ENCODE measurements at places on chromosomes 3 and 15.

DNA sequence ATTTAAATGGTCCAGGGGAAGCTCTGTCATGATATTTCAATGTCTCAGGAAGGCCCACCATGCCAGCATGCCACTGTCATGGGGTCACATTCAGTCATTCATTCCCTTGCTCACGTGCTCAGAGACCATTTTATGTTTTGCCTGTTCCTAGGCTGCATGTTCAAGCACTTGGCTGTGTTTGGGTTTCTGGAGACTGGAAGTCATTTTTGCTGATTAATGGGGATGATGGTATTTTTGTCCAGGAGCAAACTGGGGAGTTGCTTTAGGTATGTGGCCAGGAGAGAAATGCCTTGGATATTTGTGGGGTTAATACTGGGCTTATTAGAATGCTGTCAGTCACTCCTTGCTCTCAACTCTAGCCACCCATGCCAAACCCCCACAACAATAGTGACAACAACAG is 303.5 kb downstream of the PTPRG start:
- no peak for DNase-seq

DNA sequence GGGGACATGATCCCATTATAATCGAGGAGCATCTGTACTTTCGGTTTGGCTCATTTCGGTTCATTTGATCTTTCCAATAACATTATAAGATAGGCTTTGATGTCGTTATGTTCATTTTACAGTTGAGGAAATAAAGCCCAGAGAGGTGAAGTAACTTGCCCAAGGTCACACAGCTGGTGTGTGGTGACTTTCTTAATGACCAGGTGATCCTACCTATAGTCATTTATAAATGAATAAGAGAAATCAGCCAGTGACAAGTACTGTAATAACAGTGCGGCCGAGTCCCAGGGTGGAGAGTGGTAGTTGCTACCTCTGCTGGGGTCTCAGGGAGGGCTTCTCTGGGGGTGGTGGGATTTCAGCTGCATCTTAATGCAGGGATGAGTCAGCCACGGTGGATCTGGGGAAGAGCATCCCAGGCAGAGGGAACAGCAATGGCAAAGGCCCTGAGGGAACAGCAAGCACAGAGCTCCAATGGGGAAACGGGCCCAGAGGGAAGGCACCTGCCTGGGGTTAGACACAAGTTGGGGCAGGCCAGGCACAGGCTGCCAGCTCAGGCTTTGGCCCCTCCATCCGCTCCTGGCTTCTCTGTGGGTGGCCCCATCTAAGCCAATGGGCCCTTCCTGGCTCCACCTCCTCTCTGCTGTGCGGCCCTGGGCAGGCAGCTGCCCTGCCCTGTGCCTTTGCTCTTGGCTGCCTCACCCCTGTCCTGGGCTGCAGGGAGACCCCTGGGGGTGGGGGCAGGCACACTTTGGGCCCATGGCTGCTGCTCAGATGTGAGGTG is 1.1 kb upstream of the FBLN2 start:
- DNase-seq, result no peak

GRCh38 chr15:62619526-62619925 is 423.0 kb upstream of the TPM1 start:
- no peak for DNase-seq

GRCh38 chr3:186888569-186888968 is 41.8 kb upstream of the ST6GAL1 start:
- DNase-seq, result no peak

GRCh38 chr3:66469220-66469640 is 31.6 kb downstream of the LRIG1 start:
- no peak for DNase-seq

DNA sequence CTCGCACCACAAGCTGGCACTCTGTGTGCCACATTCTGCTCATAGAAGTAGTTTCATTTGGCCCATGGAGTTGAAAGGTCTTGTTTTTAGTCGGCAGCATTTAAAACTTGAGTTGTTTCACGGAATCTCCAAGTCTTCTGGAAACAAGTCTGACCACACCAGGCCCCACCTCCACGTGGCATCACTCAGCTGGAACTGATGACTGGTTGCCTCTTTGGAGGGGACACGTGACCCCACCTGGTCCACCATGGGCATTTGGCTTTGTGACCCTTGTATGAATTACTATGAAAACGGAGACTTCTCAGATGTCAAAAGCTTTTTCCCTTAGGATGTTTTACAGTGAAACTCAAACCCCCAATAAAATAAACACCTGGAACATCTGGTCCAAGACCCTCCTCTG is 74.9 kb downstream of the NTRK3 start:
- no peak for DNase-seq

DNA sequence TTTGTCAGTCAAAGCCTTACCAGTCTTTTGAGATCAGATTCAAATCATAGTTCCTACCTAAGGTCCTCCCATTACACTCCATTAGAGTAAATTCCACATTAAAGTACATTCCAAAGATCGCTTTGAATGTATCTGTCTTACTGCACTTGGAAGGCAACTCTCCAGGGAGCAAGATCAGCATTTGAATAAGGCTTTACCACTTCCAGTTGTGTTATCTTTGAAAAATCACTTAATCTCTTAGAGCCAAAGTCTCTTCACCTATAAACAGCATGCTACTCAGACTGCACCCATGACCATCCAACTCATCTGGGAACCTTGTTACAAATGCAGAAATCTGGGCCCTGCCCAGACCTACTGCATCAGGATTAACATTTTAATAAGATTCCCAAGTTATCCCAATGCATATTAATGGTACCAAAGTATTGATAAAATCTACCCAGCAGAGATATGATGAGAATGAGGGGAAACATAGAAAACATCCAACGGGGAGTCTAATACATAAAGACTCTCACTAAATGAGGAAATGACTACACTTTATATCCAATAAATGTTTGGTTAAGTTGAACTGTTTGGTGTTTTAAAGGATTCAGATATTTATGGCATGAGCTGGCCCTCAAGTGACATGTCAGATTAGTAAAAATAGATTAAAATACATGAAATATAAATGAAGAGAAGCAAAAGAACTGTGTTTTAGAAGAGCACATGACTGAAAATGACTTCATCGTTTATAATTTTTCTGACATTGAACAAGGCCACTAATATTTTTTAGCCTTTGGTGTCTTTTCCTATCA is 75.9 kb downstream of the TNIK start:
- DNase-seq, result no peak

GRCh38 chr15:31017311-31017710 is 25.9 kb upstream of the MTMR10 start:
- no peak for DNase-seq

DNA sequence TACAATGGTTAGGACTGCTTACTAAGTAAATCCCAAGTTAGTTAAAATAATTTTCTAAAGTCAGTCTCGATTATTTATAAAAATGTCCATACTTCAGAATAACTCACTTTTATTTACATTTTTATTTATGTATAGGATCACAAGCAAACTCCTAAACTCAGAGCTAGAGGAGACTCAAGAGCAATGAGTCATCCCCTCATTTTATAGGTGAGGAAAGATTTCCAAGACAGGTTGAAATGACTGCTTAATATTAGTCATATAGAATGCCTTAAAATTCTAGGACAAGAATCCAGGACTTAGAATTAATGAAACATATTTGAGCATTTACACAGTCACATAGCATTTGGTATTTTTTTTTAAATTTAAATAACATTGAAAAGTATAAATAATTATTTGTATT is 983.8 kb downstream of the SI start:
- no peak for DNase-seq

All from activated CD4-positive, alpha-beta T cell treated with anti-CD3 and anti-CD28 coated beads, Interleukin-2, amount 50 U/mL, for 48 hours (primary cell).